Occipital lobe (tissue), 3 donors: ENCODE measurements at places on chromosomes 4 and X. TPM values are rescaled to one million over a fixed set of nuclear protein-coding genes. Genes with fewer than 3 reads are reported as not detected.

GRCh38 chrX:48090123-48090522 is 18.7 kb upstream of the ZNF630 start:
- no peak for DNase-seq

- DNase-seq = no peak
Observed at GRCh38 chr4:130563185-130563888, 1467.4 kb downstream of the C4orf33 start.

GRCh38 chr4:8610858-8611616 is 18.5 kb downstream of the CPZ start:
- DNase-seq = no peak

- no peak for DNase-seq
Observed at GRCh38 chr4:168812806-168813205, 197.2 kb downstream of the CBR4 start.

Gene NELFA
- total RNA-seq = 19.0 TPM

Gene SUPT20HL1
- total RNA-seq = not detected

GRCh38 chr4:164204434-164204833 is 549.5 kb upstream of the SMIM31 start:
- no peak for DNase-seq

DNA sequence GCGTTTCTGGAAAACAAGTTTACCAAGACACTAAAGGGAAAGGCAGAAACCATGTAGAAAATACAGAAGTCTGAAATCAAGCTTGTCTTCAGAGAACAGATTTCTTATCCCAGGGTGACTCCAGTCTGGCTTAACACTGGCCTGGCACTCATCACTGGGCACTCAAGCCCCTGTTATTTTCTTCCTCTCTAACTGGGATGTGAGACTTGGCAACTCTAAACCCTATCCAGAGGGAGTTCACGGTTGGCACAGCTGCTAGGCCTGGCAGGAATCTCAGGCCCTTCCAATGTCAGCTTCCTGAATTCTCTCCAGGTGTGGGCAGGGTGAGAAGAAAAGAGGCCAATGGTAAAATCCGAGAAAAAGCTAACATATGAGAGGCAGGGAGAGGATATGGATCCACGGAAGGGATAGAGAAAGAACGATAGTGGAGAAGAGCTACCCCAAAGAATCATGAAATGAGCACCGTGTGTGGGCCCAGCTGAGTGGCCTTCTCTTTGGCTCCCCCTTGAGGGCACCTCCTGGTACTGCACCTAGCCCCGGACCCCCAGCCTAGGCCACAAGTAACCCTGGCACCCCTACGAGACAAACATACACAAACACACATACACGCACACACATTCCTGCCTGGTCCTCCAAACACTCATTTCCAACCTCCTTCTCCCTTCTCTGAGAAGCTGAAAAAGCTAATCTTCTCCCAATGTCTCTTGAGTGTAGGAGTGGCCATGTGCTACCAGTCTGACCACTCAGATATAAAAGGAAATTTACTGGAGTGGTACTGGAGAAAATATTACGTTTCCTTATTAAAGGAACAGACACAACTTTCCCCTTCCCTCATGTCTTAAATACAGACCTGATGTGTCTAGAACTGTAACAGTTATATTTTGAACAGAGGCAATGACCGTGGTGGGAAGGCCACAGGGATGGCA is 16.6 kb upstream of the PTCHD1 start:
- DNase-seq = no peak

GRCh38 chr4:4430492-4431195 is 43.7 kb downstream of the NSG1 start:
- DNase-seq = no peak

Gene ATP6AP1
- 42.7 TPM for total RNA-seq

GRCh38 chr4:144355811-144356757 is 215.6 kb upstream of the GYPA start:
- DNase-seq = no peak

Gene PFKFB1
- total RNA-seq = not detected

Gene LINC00632
- 44.6 TPM for total RNA-seq

Gene RLIM
- total RNA-seq = 128 TPM

DNA sequence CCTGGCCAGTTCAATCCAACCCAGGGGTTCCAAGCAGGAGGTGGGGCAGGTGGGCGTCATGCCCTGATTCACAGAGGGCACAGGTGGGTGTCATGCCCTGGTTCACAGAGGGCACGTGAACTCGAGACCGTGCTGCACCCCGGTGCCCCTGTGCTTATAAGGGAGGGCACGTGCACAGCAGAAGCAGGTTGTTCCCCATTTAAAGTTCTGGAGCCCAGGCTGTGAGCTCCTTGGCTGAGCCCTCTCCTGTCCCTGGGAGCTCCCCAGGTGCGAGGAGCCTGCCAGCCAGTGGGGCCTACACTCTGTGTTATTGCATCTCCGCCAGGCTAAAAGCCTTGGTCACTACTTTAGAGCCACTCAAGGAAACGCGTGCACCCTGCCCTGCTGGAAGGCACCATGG is 3.2 kb upstream of the CPZ start:
- DNase-seq = no peak

DNA sequence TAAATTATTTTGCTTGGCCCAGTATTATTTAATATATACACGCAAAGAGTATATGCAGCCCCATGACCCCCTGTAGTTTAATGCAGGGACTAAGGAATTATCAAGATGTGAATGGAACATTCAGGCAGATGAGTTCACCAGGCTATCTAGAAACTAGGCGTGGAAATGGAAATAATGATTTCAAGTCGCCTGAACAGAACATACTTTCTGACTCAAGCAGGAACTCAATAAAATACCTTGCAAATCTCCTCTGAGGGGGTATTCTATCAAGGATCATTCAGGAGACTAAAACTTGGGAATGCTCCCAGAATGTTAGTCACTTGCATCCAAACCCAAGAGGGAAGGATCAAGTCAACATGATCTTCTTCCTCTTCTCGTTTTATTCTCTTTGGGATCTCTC is 59.6 kb upstream of the RASSF6 start:
- no peak for DNase-seq

Gene FMR1NB
- not detected for total RNA-seq

GRCh38 chr4:32830160-32830559 is 2110.0 kb downstream of the PCDH7 start:
- no peak for DNase-seq

GRCh38 chr4:151540728-151541388 is 131.9 kb downstream of the FHIP1A start:
- no peak for DNase-seq

- no peak for DNase-seq
Observed at GRCh38 chr4:81966676-81967075, 407.1 kb downstream of the HNRNPD start.

DNA sequence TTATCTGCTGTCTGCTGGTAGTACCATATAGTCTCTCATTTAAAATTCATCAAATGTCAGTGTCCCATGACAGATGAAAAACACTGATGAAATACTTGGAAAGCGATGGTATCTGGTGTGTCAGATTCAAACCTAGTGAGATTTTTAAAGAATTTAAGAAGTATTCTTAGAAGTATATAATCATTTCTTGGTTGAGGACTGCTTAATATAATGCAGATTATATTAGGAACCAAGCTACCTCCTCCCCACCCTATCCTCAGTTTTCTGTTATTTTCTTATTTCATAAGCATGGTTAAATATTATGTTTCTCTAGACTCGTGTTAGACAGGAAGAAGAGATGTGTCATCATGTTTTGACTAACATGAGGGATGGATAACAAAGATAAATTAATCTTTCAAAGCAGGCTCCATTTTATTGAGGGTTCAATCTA is 118.5 kb downstream of the GLUD2 start:
- DNase-seq = no peak

Gene ADH5
- total RNA-seq = 137 TPM

GRCh38 chrX:19672222-19672812 is 157.0 kb upstream of the MAP3K15 start:
- no peak for DNase-seq

GRCh38 chr4:122212880-122213279 is 60.7 kb downstream of the BLTP1 start:
- DNase-seq = no peak

Gene SLC34A2
- 0.16 TPM for total RNA-seq

Gene DMRTC1B
- total RNA-seq = 0.31 TPM

DNA sequence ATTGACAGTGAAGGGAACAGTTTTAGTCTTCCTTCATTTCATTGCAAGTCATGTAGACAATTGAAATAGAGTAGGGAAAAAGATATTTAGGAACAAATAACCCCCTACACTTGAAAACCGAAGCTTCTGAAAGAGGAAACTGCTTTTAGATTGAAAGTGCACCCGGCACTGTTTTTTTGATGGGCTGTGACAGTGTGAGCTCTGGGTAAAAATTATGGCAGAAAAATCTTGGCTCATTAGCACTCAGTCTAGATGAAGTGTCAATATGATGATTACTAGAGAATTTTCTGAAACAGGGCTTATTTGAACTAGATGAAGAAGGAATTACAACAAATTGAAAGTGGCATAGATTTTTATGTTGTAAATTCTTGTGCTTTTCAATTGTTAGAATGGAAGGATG is 1132.4 kb downstream of the RAPGEF2 start:
- no peak for DNase-seq
